GM12878 (cell line): ENCODE measurements at places on chromosomes 2 and 18. TPM values are rescaled to one million over a fixed set of nuclear protein-coding genes. Genes with fewer than 3 reads are reported as not detected.

SCN7A gene
- 0.05 TPM in 1 of 2 replicates, not detected in the other for total RNA-seq

REG1A gene
- total RNA-seq, result 4.5 and 6.8 TPM in 2 replicates

DOCK10 gene
- total RNA-seq, result 81.5 and 90.8 TPM in 2 replicates

GLI2 gene
- total RNA-seq, result 0.05 TPM in 1 of 2 replicates, not detected in the other

SCYGR4 gene
- total RNA-seq, result not detected in 2 replicates

NAT8 gene
- total RNA-seq, result not detected in 2 replicates

LYPD1 gene
- total RNA-seq, result not detected in 2 replicates

MOB4 gene
- total RNA-seq, result 13.5 and 16.1 TPM in 2 replicates

ANKRD29 gene
- total RNA-seq, result 1.4 and 1.7 TPM in 2 replicates

CHRNA1 gene
- total RNA-seq, result not detected in 2 replicates

TUBB8B gene
- total RNA-seq, result not detected in 2 replicates

LIMS4 gene
- 0.40 and 0.49 TPM in 2 replicates for total RNA-seq

VWC2L gene
- total RNA-seq, result not detected in 2 replicates

DNA sequence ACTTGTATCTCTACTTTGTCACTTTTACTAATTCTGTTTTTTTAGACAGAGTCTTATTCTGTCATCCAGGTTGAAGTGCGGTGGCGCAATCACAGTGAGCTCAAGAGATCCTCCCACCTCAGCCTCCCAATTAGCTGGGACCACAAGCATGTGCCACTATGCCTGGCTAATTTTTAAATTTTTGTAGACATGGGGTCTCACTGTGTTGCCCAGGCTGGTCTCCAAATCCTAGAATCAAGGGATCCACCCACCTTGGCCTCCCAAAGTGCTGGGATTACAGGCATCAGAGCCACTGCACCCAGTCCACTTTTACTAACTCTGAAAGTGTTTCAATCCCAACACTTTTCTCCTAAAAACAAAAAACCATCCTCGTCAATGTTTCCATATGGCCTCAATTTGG is 94.9 kb downstream of the MALT1 start:
- DNase-seq, result no peak

GRCh38 chr2:237073552-237073951 is 12.1 kb upstream of the COPS8 start:
- DNase-seq, result no peak

DNA sequence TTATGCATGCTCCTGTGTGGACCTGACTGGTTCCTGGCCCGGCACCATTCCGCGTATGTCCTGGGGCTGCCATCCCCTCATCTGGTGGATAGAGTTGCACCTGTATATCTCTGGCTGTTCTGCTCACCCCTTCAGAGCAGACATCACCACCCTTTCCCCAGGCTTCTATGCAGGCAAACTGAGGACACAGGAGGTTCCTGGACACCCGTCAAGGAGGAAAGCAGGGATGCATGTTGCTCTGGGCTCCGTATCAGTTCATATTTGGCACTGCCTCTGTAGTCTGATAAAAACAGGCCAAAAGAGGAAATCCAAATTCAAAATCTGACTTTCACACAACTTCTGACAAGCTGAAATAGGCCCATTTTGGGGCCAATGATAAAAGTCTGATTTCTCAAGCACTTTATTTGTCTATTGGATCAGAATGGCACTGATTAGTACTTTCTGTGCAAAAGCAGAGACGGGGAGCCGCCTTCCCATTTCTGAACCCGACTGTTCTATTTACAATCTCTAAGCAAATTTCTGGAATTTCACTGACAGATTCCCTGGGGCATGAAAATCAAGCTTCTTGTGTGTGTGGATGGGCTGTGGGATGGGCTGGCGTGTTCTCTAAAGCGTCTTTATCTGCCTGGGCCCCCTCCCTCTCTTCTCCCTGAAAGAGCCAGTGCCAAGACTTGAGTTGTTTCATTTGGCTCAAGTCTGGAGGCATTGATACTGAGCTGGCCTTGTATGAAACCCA is 96.9 kb downstream of the SETBP1 start:
- DNase-seq, result no peak

GRCh38 chr2:45892425-45892745 is 240.9 kb downstream of the PRKCE start:
- no peak for DNase-seq

- no peak for DNase-seq
These were observed 80.1 kb downstream of the EML4 start for GRCh38 chr2:42249284-42249683.

GRCh38 chr2:53202063-53202462 is 565.5 kb upstream of the CHAC2 start:
- DNase-seq, result no peak

GRCh38 chr18:63054901-63055584 is 264.5 kb downstream of the BCL2 start:
- DNase-seq, result no peak

DNA sequence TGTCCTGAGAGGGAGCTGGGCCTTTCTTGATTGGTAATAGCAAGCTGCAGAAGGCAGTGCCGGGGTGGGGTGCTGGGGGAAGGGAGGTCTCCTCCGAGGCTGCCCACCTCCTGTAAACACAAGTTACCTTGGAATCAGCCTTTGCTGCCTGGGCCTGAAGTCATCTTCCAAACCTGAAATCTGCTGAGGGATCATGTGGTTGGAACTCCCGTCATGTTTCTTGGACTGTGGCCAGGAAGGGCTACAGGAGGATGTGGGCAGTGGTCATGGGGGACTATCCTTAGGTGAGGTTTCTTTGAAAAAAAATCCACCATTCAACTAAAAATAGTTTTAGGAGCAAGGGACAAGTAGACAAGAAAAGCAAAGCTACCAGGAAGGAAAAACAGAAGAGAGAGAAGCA is 74.2 kb downstream of the CDK15 start:
- no peak for DNase-seq

DNA sequence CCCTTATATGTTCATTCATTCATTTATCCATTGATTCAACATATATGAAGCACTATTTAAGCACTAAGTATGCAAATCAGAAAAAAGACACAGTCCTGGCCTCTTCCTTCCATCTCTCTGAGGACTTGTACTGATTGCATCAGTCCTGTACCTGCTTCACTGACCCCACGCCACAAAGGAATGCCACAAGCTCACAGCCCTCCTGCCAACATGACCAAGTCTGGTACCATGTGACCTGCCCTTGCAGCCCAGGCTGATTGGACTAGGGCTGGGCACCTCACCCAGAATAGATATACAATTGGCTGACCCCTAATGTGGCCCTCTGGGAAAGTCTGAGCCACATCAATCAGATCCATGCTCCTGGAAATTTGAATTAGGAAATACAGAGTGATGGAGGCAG is 196.6 kb downstream of the AGPS start:
- DNase-seq, result no peak

DNA sequence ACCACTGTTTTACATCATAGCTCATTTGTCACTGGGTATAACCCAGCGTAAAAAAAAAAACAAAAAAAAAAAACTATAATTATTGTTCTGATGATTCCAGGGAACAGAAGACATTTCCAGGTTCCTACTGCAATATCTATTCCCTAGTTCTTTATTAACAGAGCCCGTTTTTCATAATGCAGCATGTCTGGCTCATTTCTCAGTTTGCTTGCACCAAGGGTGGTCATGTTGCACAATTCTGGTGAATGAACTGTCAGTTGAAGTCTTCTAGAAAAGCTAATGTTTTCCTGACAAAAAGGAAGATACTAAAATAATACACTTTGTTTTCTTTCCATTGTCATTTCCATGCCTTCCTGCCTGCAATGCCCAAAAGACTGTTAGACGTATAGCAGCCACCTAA is 180.1 kb downstream of the RDH14 start:
- no peak for DNase-seq

DNA sequence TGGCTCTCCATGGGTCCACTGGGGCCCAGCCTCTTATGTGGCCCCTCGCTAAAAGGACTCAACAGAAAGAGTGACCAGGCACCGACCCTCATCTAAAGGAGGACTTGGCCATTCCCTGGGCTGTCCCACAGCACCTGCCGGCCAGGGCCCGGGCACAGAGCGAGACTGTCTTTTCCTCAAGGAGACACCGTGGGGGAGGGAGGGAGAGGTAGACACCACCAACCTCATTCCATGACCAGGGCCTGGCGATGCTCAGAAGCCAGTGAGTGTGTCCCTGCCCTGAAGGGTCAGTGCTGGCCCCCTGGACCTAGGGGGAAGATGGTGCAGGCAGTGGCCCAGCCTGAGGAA is 39.8 kb upstream of the ALPP start:
- DNase-seq, result no peak

GRCh38 chr2:36808386-36809068 is 112.0 kb downstream of the VIT start:
- DNase-seq, result no peak

DNA sequence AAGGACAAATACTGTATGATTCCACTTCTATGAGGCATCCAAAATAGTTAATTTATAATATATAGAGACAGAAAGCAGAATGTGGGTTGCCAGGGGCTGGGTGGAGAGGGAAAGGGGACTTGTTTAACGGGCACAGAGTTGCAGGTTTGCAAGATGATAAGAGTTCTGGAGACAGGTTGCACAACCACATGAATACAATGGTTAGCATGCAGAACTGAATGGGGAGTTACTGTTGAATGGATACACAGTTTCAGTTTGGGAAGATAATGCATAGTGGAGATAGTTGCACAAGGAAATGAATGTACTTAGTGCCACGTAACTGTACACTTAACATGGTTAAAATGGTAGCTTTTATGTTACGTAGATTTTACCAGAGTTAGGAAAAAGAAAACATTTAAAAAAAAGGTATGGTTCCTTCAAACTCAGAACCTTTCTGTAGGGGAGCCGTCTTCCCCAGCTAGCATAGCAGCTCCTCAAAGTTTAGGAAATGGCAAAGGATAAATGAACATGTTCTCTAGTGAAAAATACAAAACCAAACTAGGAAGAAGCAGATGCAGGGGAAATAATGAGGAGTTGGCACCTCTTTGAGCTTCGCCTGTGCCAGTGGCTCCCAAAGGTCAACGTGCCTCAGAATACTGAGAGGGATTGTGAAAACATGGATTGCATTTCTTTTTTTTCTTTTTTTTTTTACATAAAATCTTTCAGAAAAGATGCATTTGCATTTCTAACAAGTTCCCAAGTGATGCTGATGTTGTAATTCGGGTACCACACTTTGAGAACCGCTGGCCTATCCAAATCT is 95.2 kb downstream of the ZCCHC2 start:
- DNase-seq, result no peak

GRCh38 chr2:43217228-43218154 is 8.9 kb downstream of the ZFP36L2 start:
- DNase-seq, result no peak

GRCh38 chr2:105272176-105272575 is 30.6 kb downstream of the GPR45 start:
- no peak for DNase-seq

GRCh38 chr2:22270341-22270740 is 1114.6 kb upstream of the KLHL29 start:
- DNase-seq, result no peak

DNA sequence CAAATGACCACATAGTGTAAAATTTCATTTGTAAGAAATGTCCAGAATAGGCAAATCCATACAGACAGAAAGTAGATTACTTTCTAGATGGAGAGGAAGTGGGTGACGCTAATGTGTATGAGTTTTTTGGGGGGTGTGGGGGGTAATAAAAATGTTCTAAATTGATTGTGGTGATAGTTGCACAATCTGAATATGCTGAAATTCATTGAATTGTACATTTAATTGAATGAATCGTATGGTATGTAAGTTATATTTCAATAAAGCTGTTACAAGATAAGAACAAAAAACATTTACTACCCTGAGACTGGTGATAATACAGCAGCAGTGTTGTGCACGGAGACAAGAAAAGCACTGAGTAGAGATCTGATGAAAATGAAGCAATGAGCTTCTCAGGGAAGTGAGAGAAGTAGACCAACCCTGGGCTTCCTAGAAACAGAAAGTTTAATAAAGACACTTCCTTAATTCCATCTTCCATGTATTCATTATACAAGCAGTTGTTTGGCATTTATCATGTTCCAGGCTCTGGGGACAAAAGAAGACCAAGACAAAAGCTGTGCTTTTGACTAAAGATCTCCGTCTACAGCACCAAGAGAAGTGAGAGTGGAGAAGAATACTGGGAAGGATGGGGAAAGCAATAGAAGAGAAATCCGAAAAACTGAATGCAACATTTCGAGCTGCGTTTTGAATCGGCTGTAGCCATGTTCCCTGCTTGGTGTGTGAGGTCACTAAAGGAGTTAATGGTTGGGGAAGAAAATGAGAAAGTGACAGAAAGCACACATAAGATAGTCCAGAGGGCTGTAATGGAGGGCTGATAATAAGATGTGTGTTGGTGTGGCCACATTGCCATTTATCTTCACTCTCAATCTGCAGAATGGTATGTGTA is 1.8 kb upstream of the PDE11A start:
- DNase-seq, result no peak

GRCh38 chr2:20220806-20221554 is 4.0 kb downstream of the SDC1 start:
- no peak for DNase-seq

DNA sequence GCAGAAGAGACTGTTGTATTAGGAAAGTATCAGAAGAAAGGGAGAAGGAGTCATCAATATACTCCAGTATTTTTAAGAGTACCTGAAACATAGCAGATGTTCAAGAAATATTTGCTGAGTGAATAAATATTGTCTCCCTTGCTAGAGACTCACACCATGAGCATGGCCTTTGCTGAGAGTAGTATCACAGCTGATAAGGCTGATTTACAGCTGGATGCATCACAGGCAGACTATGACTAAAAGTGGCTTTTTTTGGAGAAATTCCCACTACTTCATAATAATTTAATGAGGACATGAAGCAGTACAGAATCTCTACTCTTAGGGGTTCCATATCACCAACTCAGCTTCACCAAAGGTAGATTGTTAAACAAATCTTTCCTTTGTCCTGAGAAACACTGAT is 373.3 kb downstream of the RBM43 start:
- DNase-seq, result no peak

DNA sequence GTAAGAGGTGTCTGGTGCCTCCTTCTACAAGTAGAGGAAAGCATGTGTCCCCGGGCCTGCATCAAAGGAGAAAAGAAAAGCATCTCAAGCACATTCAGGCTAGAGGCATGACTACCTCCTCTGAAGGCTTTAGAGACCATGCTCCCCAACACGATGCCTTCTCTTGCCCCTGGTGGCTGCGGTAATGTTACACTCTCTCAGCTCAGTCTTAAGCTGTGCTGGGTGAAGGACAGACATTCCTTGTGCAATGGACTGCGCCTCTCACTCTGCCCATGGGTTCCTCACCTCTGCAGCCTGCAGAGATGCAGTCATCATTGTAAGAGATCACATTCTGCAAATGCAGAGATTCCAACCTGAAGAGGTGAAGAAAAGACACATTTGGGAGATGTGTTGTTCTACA is 148.2 kb upstream of the HNRNPA3 start:
- no peak for DNase-seq

DNA sequence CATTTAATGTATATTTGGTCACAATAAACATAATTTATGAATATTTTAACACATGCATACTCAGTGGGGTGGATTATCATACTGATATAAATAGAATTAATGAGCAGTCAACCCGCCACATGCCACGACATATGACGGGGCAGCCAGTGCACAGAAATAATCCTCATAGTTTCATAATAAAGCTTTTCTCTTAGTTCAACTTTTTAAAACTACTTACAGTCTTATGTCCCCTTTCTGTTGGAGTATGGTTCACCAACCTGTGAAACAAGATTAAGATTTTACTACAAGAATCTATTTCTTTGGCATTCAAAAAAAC is 75.6 kb upstream of the ETAA1 start:
- DNase-seq, result no peak

- DNase-seq, result peak; percentile 17
These were observed 208.8 kb downstream of the CCDC178 start for GRCh38 chr18:33231474-33232317.

GRCh38 chr18:34039201-34039600 is 185.5 kb downstream of the NOL4 start:
- peak; percentile 21 for DNase-seq
